ENCODE measurements at places on chromosomes 13 and 19. TPM values are rescaled to one million over a fixed set of nuclear protein-coding genes. Genes with fewer than 3 reads are reported as not detected.

- peaks cover 5% of the 10 kb centered on the region for H3K4me1 ChIP-seq
- DNase-seq: no peak
- no peak overlapping the region for H3K27ac ChIP-seq
- H3K36me3 ChIP-seq: no peaks in the 10 kb centered on the region
Observed at GRCh38 chr13:73065665-73066340, 7.0 kb downstream of the KLF5 start.

DNA sequence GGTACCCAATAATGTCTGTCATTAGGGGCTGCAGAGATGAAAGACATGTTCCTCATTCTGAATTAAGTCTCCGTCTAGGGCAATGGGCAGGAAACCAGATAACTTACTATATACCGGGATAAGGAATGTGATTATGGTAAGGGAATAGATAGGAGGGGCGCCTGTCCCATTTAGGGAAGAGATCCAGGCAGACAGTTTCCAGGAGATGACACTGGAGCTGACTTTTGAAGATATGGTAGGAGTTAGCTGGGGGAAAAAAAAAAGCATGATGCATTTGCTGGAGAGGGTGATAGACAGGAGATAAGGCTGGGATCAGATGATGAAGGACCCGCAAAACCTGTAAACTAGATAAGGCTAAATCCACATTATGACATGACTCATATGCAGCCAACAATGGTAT, 340.7 kb downstream of the DCT start:
- H3K27ac ChIP-seq: no peak overlapping the region
- H3K27me3 ChIP-seq: no peaks in the 10 kb centered on the region
- H3K36me3 ChIP-seq: no peaks in the 10 kb centered on the region
- no peak for DNase-seq
- no peak overlapping the region for H3K4me3 ChIP-seq

DNA sequence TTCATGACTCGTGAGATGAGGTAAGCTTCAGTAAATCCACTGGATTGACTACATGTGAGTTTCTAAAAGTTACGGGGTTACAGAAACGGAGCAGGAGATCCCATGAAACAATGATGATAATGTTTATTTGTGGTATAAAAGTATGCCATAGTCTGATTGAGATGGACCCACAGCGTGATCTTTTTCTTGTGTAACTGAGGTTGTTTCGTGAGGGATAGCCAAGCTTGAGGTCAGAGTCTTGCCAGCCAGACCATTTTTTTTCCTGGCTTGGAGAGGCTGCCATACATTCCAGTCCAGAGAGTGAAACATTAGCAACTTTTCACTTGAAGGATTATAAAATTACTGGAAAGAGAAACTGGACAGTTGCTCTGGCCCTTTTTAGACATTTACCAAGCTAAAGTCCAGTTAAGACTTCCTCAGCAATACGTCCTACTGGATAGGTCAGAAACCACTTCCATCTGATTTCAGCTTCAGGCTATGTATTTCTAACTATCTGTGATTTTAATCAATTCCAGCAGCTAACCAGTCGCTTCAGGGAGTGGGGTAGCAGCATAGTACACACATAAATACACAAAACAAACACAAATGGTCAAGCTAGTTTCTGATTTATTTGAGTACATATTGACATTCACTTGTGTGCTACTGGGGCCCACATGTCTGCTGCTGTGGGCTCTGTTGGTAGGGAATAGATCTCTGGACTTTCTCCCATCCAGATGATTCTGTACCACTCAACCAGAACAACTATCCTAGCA, 194.6 kb downstream of the POSTN start:
- H3K4me3 ChIP-seq: no peak overlapping the region
- no peaks in the 10 kb centered on the region for H3K4me1 ChIP-seq
- H3K27me3 ChIP-seq: no peaks in the 10 kb centered on the region
- no peak overlapping the region for H3K27ac ChIP-seq

DNA sequence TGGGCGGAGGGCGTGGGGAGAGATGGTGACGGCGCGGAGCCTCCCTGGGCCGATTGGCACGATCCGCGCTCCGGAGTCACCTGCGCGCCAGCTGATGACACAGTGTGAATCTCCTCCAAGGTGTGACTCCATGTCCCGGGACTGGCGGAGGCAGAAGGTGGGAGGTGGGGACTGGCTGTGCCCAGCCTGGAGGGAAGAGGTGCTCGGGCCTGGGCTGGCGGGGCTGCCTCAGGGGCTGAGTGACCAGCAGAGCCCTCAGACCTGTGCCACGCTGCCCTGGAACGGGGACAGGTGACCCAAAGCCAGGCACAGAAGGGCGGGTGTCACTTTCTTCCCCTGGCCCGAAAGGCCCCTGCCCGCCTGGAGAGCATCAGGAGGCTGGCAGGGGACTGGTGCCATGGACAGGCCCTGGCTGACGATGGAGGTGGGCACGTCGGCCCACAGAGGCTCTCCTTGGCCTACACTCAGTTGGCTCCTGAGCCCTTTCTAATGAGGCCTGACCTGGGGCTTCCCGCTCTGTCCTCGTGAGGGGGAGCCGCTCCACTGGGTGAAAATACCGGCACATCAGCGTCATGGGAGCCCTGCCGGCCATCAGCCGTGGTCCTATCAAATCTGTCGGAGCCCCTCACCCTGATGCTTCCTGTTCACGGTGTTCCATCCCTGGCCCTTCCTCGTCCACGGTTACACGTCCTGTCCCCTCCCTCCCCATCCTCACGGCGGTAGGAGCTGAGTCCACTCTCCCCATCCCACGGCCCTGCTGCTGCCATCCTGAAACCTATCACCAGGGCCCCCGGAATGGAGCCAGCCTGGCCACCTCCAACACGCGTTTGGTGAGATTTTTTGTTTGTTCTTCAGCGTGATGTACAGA, 75.6 kb downstream of the SPACA7 start:
- H3K4me1 ChIP-seq: no peaks in the 10 kb centered on the region
- peaks cover 7% of the 10 kb centered on the region for H3K27me3 ChIP-seq
- H3K36me3 ChIP-seq: no peaks in the 10 kb centered on the region
- no peak overlapping the region for H3K27ac ChIP-seq
- no peak for DNase-seq

GRCh38 chr19:47158879-47159503, 28.4 kb downstream of the SAE1 start:
- H3K27ac ChIP-seq: peak overlapping the region; percentile 68
- H3K4me1 ChIP-seq: peaks cover 31% of the 10 kb centered on the region
- peaks cover 21% of the 10 kb centered on the region for H3K36me3 ChIP-seq

Gene ZNF221
- 3.7 TPM for total RNA-seq

Gene OLFM4
- not detected for total RNA-seq

GRCh38 chr19:51001515-51001914, at the start of gene KLK8:
KLK8 (minus strand) TSS chr19:51001604; CDS start chr19:51001167, 437 bp downstream.
- H3K4me3 ChIP-seq: no peak within 1 kb of the TSS
- no peak for DNase-seq
- H3K36me3 ChIP-seq: no peaks in the 10 kb centered on the region
- no peak within 1 kb of the TSS for H3K27ac ChIP-seq

DNA sequence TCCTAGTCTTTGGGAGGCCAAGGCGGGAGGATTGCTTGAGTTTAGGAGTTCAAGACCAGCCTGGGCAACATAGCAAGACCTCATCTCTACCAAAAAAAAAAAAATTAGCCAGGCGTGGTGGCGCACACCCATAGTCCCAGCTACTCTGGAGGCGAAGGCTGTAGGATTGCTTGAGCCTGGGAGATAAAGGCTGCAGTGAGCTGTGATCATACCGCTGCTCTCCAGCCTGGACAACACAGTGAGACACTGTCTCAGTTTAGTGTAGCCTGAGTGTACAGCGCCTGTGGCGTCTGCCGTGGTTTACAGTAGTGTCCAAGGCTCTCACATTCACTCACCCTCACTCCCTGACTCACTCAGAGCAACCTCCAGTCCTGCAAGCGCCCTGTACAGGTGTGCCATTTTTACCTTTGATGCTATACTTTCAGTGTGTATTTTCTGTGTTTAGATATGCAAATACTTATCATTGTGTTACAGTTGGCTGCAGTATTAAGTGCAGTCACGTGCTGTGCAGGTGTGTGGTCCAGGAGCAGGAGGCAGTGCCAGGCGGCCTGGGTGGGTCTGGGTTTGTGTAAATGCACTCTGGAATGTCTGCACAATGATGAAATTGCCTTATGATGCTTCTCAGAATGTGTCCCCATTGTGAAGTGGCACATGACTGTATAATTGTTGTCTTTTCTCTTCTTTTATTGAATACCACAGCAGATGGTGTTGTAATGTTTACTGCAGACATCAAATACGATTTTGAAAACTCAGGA, 36.1 kb upstream of the DCUN1D2 start:
- no peak for DNase-seq
- H3K27ac ChIP-seq: no peak overlapping the region
- peaks cover 5% of the 10 kb centered on the region for H3K4me1 ChIP-seq

Gene ZNF99
- 0.05 TPM for total RNA-seq
